Activated CD8-positive, alpha-beta memory T cell treated with anti-CD3 and anti-CD28 coated beads, Interleukin-2, amount 50 U/mL, for 48 hours (primary cell): ENCODE measurements at places on chromosomes 16 and 17.

DNA sequence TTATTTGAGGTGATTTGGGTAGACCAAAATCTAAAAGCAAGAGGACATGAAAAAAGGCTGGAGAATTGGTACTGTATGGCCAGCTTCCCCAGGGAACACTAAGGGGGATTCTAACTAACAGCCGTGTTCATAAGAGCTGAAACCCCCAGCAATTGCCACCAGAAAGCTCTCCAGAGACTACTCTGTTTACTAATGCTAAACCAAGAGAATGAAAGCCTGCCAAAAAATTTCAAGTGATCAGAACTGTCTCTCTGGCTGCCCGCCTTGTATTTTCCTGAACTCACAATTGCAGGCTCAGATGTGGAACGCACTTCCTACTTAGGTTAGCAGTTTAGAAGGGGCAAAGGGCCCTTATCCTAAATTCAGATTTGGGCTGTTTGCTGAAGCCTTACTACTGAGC, 24.1 kb downstream of the MYH10 start:
- DNase-seq, result no peak

GRCh38 chr16:88059701-88060386, 108.6 kb downstream of the BANP start:
- no peak for DNase-seq

DNA sequence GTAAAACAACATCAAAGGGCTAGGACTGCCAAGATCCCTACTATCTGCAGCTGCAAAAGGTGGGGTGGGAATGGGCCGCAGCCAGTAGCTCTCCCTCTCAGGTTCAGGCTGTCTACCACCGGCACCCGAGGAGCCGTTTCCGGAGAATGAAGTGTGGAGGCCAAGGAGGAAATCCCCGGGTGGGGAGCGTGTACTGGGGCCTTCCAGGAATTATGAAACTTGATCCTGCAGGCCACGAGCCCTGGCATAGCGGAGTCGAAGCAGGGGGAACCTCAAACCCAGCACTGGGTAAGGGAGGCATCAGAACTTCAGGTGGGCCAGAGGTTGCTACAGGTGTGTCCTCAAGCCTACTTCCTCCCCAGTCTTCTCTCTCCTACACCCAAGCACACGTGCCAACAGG, 5.1 kb downstream of the INPP5K start:
- no peak for DNase-seq

GRCh38 chr16:64627781-64628180, 494.1 kb downstream of the CDH11 start:
- DNase-seq, result no peak

- no peak for DNase-seq
Measured at GRCh38 chr17:74777901-74778515, 1.9 kb upstream of the NAT9 start.

- no peak for DNase-seq
Measured at GRCh38 chr17:56838687-56839086, 4.7 kb downstream of the DGKE start.

DNA sequence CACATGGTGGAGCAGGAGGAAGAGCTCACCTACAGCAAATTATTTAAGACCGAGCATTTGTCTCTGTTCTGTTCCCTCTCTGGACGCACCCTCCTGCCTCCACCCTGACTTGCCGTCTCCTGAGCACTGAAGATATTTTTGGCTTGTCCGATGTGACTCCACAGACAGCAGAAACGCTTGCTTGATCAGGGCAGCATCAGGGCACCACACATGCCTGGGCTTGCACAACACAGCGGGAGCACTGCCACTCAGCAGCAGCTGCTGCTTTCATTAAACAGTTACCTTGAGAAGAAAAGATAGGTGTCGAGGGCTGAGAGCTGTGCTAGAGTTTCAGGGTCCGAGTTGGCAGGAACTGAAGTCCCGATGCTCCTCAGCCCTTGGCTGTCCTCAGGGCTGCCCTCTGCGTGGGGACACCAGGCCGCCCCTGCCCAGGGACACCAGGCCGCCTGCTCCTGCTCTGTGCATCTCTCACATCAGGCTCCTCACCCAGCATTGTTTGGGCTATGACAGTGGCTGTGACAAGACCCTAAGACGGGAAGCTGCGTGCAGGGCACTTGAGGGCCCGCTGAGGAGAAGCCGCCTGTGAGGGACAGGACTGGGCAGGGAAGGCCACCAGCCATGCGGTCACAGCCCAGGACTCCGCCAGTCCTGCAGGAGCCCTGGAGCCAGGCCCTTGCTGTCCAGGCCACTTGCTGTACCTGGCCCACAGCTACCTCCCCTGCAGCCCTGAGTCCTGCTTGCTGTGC, 21.3 kb upstream of the CDH15 start:
- no peak for DNase-seq

GRCh38 chr16:26598061-26598460, 468.7 kb upstream of the C16orf82 start:
- peak; percentile 79 for DNase-seq

- no peak for DNase-seq
Measured at GRCh38 chr17:60292697-60293096, 99.2 kb downstream of the USP32 start.

DNA sequence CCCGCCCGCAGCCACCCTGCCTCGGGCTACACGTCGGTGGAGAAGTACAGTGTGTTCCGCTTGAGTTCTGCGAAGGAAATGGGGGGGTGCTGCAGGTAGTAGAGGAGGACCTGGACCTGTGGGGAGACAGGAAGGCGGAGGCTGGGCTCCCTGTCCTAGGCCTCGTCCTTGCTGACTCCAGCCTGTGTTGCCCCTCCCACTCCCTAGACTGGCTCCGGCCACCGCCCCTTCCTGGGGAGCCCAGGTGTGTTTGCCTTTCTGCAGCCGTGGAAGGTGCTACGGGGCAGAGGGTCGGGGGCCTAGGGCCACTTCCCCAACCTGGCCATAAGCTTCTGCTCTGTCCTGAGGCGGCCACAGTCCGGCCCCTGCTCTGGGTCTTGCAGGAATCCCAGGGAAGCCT, 9.1 kb downstream of the TIMM22 start:
- DNase-seq, result no peak

DNA sequence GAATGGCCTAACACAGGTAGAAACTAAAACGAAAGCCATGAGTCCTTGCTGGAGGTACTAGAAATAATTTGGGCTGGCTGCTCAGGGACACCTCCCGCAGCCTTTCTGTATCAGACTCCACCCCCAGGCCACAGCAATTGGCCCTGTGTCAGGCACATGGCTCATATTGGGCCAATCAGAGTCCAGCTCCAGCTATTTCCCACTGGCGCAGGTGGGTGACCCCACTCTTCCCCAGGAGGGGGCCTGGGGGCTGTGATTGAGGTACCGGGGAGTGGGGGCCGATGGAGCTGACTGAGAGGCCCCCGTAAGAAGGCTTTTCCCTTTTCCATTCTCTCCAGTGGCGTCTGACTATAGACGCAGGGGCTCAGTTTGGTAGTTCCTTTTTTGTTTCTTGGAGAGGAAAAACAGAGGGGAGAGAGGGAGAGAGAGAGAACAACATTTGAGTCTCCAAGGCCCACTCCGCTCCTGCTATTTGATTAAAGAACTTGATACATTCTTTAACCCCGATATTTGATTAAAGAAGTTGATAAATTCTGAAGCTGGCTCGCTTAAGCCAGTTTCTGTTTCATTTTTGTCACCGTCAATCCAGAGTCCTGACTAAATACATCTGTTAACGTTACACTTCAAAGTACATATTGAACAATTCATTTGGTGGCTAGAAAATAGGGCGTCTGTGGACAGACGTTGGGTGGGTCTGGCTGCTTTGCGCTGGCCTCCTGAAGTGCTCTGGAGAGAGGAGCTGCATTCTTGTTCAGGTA, 26.3 kb downstream of the FOXL1 start:
- DNase-seq, result peak; percentile 58

GRCh38 chr16:20089246-20089965, 15.7 kb upstream of the GPR139 start:
- no peak for DNase-seq

DNA sequence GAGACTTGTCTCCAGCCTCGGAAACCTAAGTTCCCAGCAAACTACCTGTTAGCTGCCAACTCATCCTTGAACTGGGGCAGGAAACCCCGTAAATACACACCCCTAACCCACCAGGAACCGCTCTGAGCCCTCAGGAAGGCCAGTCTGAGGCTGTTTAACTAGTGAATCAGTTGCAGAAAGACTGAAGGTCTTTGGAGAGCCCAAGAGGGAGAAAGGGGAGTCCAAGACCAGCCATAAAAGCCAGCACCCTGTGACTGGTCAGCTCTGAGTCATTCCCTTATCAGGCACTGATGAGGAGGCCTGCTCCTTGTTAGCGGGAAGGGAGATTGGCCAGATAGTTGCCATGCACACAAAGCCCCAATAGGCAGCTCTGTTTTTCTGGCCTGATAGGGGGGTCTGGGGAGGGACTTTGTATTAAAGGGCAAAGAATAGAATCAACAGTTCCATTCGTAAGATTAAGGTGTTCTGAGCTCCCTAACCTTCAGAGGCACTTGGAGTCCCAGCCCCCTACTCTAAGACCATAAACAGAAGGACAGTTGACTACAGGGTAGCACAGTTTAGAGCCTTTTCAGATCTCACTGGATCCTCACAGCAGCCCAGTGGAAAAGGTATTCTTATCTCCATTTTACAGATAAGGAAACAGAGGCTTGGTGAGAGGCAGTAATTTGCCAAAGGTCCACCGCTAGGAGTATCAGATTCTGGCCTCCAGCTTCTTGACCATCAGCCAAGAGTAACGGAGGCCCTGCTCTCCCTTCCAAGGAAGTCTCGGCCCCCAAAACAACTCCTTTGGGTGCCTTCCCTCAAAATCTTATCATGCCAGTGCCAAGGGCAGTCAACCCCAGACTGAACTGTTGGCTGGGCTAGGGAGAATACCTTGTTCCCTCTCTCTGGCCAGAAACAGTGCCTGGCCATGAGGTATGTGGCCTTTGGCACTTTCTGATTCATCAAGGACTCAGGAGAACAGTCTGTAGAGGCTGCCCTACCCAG, 2.2 kb upstream of the KRT19 start:
- no peak for DNase-seq

- DNase-seq, result no peak
Measured at GRCh38 chr17:58786586-58787295, 31.1 kb downstream of the PPM1E start.

DNA sequence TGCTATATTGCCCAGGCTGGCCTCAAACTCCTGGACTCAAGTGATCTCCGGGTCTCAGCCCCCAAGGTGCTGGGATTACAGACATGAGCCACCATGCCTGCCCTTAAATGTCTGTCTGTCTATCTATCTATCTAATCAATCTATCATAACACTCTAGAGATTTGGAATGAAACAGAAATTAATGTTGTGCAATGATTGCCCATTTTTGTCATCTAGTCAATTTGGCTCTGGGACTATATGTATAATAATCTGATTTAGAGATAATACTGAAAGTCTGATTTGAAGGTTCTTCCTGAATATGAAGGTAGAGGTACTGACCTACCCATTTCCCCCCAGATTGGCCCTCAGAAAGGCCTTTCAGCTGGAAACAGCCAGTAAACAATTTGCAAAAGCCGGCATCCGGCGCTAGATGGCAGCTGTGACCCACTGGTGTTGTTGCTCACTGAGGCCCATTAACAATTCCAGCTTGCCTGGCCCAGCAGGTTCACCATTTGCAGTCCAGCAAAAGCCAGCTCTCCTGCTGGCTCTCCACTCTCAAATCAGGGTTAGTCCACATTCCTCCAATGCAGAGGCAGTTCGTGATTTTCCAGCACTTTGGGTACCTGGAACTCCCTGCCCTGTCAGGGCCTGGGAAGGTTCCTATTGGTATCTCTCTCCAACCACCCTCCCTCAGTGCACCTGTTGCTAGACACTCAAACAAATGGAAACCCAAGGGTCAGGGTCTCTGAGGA, 22.9 kb upstream of the C16orf87 start:
- DNase-seq, result peak; percentile 76

DNA sequence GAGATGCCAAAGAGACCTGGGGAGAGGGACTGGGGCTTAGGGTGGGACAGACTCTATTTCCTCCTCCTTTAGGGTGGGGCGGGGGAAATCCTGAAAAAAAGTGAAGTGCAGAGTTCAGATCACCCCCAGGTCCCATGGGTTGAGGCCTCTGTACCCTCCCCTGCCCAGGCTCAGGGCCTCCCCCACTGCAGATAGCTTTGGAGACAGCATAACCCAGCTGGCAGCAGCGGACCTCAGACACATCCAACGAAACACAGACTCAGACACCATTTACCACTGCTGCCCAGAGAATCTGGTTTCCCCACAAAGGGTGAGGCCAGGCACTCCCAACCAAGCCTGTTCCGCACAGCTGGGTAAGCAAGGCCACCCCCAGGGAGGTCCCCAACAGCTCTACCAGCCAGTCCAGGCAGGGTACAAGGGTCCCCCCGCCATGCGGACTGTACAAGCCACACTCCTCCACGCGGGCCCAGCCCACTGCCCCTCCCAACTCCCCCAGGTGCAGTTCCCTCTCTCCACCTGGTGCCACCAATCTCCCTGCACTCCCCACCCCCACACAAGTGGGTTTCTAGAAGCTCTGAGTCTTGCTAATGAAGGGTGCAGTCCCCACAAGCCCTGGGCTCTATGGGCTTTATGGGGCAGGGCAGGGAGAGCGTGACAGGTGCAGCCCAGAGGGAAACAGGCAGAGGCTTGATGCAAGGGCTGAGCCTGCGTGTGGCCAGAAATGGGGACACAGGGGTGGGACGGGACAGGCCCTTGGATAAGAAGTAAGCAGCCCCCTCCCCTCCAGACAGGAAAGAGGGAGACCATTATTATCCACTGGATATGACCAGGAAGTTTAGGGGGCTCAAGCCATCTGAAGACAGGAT, 8.9 kb downstream of the RHBDF2 start:
- DNase-seq, result peak; percentile 65

- DNase-seq, result no peak
Measured at GRCh38 chr16:74698222-74698621, 2.4 kb downstream of the MLKL start.

DNA sequence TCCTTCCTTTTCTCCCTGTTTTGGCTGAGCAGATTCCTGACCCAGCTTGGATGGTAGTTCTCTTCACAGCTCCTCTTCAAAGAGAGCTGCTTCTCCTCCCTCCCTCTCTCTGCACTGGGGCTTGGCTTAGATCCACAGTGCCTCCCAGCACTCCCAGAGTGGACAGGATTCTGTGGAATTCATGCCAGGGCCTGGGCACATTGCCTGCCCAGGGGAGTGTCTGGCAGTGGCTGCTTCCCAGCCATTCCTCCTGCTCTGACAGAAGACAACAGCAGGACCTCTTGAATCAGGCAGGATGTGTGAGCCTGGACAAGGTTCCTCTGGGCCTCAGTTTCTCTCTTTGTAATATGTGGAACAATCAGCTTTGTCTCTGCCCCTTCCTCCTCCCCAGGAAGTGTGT, 4.5 kb upstream of the MMP28 start:
- DNase-seq, result no peak

- no peak for DNase-seq
Measured at GRCh38 chr17:57876023-57876865, 26.4 kb upstream of the MRPS23 start.

DNA sequence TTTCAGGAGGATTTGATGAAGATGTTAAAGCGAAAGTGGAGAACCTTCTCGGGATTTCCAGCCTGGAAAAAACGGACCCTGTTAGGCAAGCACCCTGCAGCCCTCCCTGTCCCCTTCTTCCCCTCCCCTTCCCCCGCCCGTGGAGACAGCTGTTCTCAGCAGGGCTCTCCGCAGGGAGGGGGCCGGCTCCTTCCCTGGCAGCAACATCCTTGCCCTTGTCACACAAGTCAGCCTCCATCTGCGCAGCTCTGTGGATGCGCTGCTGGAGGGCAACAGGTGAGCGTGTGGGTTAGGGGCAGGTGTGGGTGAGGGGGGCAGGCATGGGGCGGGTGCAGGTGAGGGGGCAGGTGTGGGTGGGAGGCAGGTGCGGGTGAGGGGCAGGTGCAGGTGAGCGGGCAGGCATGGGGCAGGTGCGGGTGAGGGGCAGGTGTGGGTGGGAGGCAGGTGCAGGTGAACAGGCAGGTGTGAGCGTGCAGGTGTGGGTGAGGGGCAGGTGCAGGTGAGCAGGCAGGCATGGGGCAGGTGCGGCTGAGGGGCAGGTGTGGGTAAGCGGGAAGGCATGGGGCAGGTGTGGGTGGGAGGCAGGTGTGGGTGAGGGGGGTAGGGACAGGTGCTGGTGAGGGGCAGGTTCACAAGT, 9.4 kb downstream of the CYBC1 start:
- no peak for DNase-seq
